ENCODE measurements at places on chromosomes 6 and 20.

DNA sequence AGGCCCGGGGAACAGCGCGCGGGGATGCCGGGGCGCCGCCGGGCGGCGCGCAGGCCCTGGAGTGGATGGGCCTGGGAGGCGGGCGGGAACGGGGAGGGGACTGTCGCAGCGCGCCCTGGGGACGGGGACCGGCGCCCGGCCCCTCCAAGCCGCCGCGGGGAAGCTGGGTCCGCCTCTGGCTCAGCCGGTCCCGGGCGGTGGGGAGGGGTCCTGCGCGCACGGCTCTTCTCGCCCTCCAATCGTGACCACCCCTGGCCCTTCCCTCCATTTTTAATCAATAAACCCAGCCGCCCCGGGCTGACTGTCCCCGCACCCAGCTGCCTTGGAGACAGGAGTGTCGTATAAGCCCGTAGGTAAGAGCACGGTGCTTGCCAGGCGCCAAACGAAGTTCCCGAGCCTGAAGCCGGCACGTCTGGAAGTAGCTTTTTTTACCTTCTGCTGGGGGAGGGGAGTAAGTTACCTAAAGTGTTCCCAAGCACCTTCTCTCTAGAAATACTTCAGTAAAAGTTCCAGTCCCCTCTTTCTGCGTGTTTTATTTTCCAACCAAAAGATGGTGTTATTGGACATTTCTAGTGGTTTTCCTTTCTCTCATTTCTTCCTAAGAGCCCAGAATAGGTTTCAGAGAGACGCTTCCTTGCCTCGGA is 780 bp upstream of the TAF4 start:
- DNase-seq, result no peak

- DNase-seq, result no peak
Measured at GRCh38 chr20:63343460-63344445, 17.4 kb downstream of the CHRNA4 start.

GRCh38 chr6:148520109-148520841 is 177.6 kb downstream of the SASH1 start:
- DNase-seq, result no peak

DNA sequence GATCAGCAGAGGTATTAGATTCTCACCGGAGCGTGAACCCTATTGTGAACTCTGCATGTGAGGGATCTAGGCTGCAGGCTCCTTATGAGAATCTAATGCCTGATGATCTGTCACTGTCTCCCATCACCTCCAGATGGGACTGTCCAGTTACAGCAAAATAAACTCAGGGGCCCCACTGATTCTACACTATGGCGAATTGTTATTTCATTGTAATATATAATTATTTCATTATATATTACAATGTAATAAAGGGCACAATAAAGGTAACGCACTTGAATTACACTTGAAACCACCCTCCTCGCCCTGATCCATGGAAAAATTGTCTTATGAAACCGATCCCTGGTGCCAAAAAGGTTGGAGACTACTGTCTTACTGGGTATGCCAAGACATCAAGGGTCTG is 18.6 kb downstream of the PRKN start:
- no peak for DNase-seq

- DNase-seq, result no peak
Measured at GRCh38 chr20:58906894-58907293, 54.4 kb downstream of the GNAS start.

DNA sequence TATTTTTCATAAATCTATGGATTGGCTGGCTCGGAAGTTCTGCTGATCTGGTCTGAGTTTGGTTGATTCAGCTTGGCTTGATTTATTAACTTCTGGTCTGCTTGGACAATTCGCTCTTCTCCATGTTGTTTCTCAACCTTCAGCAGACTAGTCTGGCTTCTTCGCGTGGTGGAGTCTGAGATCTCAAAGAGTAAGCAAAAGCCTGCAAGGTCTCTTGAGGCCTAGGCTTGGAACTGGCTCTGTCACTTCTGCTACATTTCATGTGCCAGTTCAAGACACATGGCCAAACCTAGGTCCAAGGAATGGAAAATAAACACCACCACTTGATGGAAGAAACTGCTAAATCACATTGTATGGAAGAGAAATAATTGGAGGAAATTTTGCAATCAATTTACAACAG is 115.1 kb upstream of the JAG1 start:
- DNase-seq, result no peak

- DNase-seq, result no peak
Measured at GRCh38 chr6:81668615-81669047, 83.8 kb downstream of the TENT5A start.

DNA sequence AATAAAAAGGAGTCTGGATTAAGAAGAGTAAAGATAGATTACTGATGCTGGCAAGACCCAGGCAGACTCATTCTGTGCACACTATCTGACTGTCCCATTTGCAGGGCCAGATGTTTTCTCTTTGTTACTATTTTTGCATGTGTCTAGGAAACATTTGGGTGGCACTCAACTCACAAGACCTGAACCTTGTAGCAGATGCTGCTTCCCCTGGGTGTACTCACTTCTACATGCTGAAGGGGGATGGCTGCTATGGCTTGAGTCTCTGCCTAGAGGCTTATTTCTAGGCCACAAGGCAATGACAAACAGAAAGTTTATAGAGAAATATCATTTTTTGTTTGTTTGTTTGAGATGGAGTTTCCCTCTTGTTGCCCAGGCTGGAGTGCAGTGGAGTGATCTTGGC is 351.4 kb downstream of the FOXA2 start:
- no peak for DNase-seq

- no peak for DNase-seq
Measured at GRCh38 chr6:146741609-146742008, 142.8 kb downstream of the ADGB start.

GRCh38 chr20:57647933-57648785 is 27.9 kb upstream of the ZBP1 start:
- no peak for DNase-seq

- DNase-seq, result no peak
Measured at GRCh38 chr20:701401-702129, 26.0 kb upstream of the SCRT2 start.

Data from DMS 273 treated with DMSO at 0.1 percent for 48 hours (cell line).